Stimulated activated CD4-positive, alpha-beta T cell treated with anti-CD3 and anti-CD28 coated beads, TNF-alpha, amount 100 ng/mL, for 4 hours (primary cell): ENCODE measurements at places on chromosomes 2 and 18.

DNA sequence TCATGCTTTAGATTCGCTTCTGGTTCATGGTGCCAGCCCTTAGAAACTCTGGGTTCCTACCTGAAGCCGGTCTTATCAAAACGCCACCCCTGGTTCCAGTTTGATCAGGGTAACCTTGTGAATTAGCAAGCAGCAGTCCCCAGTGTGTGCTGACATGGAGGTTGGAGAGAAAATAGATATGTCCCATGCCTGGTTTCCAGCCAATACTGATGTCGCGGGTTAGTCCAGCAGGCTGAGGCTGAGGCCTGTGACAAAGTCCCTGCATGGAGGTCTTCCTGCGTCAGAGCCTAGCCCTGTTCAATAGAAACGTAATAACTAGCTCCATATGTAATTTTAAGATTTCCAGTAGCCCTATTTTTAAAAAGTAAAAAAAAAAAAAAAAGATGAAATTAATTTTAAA is 28.2 kb downstream of the LPIN1 start:
- DNase-seq = no peak

- DNase-seq = no peak
Measured at GRCh38 chr2:216426166-216426777, 14.0 kb downstream of the SMARCAL1 start.

- peak; percentile 15 for DNase-seq
Measured at GRCh38 chr2:161166538-161167409, 6.5 kb downstream of the TANK start.

DNA sequence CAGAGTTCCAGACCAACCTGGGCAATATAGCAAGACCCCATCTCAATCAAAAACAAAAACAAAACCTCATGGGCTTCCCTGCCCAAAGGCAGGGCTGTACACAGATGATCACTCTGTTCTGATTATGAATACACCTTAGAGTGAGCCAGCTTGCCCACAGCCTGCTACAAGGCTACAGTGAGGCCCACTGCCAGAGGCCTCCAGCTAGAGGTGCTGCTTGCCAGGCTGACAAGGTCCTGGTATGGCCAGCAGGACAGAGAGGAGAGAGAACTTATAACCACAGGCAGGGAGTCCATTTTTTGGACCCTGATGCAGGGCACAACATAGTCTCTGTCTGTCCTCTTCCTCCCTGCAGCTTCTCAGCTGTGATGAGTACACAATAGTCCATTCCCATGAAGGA is 41.5 kb downstream of the KANSL3 start:
- no peak for DNase-seq

GRCh38 chr2:221571025-221571550 is 1.0 kb downstream of the EPHA4 start:
- DNase-seq = no peak

GRCh38 chr2:123928358-123928757 is 96.7 kb upstream of the CNTNAP5 start:
- no peak for DNase-seq
